SJSA1 (cell line): ENCODE measurements at places on chromosomes 5 and 9. TPM values are rescaled to one million over a fixed set of nuclear protein-coding genes. Genes with fewer than 3 reads are reported as not detected.

Gene PCDHGA6
- total RNA-seq: 0.38 and 1.4 TPM in 2 replicates

Gene SLC34A1
- total RNA-seq: not detected in 2 replicates

Gene SPINK4
- total RNA-seq: not detected in 2 replicates

Gene COL5A1
- 148 and 165 TPM in 2 replicates for total RNA-seq

Gene ARL14EPL
- total RNA-seq: 1.3 TPM in 1 of 2 replicates, not detected in the other

Gene SPINK14
- not detected in 2 replicates for total RNA-seq
